ENCODE measurements at places on chromosomes 1 and 21.

- DNase-seq = peak; percentile 83
Measured at GRCh38 chr1:185244015-185244747, 72.9 kb downstream of the IVNS1ABP start.

GRCh38 chr1:203479646-203480045 lies 4.0 kb downstream of the PRELP start:
- DNase-seq = peak; percentile 17

- no peak for DNase-seq
Measured at GRCh38 chr1:218763538-218763937, 410.1 kb upstream of the LYPLAL1 start.

DNA sequence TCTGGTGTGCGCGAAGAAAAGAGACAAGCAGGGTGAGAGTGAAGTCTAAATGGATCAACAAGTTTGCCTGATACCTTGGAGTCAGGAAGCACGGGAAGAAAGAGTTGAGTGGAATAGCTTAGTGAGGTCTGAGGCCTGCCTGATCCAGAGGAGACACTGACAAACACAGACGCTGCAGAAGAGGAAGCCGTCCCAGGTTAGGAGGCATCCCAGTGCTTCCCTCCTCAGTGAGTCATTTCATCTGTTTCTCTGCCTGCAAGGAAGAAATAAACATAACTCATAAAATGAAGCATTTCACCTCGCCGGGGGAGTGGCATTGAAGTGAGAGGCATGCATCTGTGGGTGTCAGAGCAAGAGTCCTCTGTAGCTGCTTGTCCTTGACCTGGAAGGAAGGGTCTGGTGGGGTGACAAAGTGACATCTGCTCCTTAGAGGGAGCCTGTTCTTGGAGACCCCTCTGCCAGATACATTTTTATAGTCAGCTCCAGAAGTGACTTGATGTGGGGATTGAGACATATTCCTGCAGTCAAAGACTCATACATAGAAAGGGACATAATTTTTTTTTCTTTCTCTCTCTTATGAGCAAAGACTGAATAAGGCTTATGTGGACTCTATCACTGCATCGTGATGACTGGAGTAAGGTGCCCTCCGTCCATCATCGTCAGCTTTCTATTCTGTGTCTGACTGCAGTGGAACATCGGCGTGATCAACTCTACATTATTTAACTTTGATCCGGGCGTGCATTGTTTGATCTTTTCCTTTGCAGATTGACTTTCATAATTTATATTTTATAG lies 256.7 kb downstream of the KIF26B start:
- peak; percentile 43 for DNase-seq

GRCh38 chr1:94422115-94422820 lies 4.1 kb downstream of the ABCD3 start:
- DNase-seq = no peak

DNA sequence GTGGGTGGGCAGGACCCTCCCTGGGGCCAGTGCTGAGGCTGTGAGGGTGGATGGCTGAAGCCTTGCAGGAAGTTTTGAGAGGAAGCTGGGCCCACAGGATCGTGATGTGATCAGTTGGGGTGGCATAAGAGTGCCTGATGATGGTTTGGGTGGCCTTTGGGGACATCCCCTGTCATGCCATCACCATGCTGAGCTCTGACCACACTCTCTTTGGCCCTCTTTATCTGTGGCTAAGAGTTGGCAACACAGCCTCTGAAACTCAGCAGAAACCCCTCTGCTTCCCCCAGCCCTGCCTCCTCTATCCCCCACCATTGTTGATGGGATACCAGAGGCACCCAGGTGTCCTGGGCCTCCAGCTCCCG lies 19.8 kb downstream of the MIIP start:
- DNase-seq = no peak

All from HFFc6 (cell line).